ENCODE measurements at places on chromosomes 1 and 21.

DNA sequence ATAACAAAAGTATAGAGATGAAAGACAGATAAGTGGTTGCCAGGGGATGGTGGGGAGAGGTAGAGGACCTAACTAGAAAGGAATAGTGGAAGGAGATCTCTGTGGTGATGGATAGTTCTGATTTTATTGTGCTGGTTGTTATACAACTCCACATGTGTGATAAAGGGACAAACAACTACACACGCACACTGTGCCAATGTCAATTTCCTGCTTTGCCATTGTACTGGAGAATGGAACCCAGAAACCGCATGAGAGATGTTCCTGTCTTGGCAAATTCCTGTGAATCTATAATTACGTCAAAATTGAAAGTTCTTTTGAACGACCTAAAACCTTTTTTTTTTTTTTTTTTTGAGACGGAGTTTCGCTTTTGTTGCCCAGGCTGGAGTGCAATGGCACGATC is 11.0 kb downstream of the TNFRSF9 start:
- no peak for DNase-seq

GRCh38 chr21:36773117-36773516 is 74.2 kb downstream of the SIM2 start:
- DNase-seq: no peak

- no peak for DNase-seq
Observed at GRCh38 chr1:67821263-67821662, 12.0 kb downstream of the GNG12 start.

DNA sequence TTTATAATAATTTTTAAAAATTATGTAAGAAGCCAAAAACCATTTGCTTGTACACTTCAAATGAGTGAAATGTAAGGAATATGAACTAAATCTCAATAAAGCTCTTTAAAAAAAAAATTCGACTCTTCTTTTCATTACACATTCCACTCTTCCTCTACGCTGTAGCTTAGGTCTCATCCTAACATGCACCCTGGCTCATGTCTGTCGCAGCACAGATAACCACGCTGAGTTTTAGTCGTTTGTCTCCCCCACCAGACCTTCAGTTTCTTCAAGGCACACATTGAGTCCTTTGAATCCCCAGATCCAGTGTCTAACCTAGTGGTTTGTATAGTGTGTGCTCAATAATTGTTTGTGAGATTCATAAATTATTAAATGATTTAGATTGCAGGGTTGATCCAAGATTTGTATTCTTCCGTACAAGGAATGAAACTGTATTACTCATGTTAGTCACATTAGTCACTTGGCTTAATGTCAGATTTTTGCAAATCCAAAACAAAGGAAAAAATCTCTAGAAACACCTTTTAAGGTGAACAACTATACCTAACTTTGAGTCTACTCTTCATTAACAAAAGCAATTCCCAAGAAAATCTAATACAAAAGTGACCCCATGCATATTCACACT is 57.3 kb downstream of the SLC25A24 start:
- DNase-seq: no peak

DNA sequence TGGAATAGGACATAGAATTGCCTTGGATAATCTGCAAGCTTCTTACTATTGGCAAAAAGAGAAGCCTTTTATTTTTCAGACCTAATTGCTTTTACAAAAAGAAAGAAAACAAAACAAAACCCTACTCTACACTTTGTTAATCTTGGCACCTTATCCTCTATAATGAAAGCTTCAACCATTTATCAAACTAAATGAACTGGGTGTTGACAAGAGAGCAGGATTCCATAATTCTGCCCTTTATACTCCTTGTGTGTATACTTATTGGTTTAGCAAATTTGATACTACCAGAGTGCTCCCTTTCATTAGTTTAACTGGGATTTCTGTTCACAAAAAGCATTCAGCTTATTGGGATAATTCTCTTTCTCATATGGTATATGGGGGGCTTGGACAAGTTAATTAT is 3.0 kb upstream of the TMCC2 start:
- no peak for DNase-seq

DNA sequence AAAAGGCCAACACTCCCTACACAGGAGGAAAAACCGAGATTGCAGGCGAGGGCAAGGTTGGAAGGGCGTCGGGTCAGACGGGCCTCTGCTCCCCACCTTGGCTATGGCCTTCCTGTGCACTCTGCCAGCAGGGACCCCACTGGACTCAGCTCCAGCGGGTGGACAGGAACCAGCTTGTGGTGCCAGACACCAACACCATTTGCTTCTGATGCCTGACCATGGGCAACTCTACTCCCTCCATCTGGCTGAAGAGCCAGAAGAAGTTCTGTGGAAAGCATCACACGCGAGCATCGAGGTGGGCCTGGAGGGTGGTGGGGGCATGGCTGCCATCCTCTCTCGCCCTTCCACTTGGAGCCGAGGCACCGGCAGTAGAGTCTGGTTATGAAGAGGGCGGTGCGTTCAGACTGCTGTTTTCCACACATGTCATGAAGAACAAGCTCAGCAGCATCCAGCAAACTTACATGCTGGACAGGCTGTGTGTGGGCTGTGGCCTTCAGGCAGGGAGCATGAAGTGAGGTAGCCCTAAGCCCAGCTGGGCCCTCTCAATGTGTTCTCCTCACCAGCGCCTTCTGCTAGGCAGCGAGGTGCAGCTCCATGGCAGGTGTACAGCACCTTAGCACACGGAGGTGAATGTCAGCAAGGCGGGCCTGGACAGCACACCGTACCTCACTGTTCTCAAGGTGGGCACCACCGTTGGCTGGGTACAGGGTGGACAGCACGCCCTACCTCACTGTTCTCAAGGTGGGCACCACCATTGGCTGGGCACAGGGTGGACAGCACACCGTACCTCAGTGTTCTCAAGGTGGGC is 15.6 kb upstream of the ZNF669 start:
- DNase-seq: no peak

- no peak for DNase-seq
Observed at GRCh38 chr1:197618061-197618460, 157.2 kb downstream of the DENND1B start.

GRCh38 chr1:9714257-9714718 is 62.8 kb downstream of the PIK3CD start:
- no peak for DNase-seq

Data from stimulated activated CD8-positive, alpha-beta memory T cell treated with anti-CD3 and anti-CD28 coated beads, Interleukin-4, amount 100 ng/mL, for 4 hours (primary cell).